ENCODE measurements at places on chromosomes 4 and X. TPM values are rescaled to one million over a fixed set of nuclear protein-coding genes. Genes with fewer than 3 reads are reported as not detected.

GRCh38 chr4:3533423-3533820 is 1.2 kb upstream of the LRPAP1 start:
- no peak for DNase-seq

DNA sequence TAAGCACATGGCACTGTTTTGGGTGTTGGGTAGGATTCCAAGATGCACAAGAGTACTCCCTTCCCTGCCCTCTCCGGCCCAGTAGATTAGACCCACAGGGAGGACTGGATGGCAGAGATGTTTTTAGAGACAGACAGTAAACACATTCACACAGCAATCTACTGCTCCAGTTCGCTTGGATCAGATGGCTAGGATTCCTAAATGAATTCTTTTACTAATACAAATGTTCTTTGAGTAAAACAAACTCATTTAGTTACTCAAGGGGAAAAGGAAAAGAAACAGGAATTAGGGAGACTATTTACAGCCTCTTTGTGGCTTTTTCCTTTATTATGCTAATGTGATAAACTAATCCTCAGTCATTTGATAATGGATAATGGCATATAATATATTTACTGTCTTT is 5.9 kb downstream of the SNX25 start:
- no peak for DNase-seq

Gene CXCL3
- total RNA-seq, result 2.7 TPM

- no peak for DNase-seq
Measured at GRCh38 chr4:176760471-176760870, 32.3 kb downstream of the VEGFC start.

Gene DGAT2L6
- total RNA-seq, result not detected

Gene MEPE
- total RNA-seq, result not detected

Gene MAGEA9
- total RNA-seq, result not detected

DNA sequence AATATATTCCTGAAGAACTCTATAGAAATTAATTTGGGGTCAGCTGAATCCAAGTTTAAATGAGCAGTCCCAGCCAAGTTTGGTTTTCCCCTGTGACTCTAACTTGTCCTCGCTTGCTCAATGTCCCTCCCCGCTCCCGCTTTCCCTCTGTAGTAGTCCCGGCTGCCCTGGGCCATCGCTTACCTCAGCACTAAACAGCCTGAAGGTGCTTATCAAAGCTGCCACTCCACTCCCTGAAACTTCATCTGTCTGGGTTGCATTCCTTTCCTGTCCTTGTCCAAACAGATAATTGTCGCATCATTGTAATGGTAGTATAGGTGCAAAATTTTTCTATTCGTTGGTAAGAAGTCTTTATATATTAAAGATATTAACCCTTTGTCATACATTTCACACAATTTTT is 12.8 kb downstream of the SLC25A43 start:
- DNase-seq, result no peak

DNA sequence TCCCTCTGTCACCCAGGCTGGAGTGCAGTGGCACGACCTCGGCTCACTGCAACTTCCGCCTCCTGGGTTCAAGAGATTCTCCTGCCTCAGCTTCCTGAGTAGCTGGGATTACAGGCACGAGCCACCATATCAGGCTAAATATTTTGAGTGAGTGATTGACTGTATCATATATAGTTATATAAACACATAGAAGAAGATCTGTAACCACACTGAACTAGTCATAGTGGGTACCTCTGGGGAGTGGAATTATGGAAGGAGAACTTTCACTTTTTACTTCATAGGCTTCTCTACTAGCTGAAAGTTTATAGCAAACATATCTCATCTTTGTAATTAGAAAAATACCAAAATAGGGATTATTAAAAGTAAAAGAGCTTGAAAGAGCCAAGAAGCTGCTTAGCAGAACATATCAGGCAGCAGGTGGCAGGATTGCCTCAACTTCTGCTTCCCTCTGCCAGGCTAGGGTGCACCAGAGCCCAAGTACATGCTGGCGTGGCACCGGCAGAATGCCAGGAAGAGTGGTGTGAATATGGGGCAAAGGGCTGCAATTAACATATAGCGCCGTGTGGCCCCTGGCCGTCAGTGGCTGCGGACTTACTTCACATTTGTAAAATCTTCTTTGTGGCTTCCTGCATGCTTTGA is 39.5 kb upstream of the CD40LG start:
- peak; percentile 3 for DNase-seq

DNA sequence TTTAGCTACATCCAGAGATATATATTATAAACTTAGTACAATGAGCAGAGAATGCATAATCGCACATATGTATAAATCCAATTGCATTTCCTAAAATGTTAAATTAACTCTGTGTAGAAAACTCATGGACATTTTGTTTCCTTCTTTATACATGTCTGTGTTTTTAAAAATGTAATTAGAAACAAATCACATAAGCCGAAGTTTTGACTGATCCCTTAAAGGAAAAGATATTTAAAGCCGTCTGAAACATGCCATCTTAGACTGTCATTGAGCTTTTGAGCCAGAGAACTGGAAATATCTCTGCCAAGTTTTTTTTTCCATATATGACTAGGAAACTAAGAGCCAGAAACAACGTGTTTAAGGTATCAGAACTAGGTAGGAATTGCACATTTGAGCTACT is 107.0 kb downstream of the ARAP2 start:
- DNase-seq, result no peak

DNA sequence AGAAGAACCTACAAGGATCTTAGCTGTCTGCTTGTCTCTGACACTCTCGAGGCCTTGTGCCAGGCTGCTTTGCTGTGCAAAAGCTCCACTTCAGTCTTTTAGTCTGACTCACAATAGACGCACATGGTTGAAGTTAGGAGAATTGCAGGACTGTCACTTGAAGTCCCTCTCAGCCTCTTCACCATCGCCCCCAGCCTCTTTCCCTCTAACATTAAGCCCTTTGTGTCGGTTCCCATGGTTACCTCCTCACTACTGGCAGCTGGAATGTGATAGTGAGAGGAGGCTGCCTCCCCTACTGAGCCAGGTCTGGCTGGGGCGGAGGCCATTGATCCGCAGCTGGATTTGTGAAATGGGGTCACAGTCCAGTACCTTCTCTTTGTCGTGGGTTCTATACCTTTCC is 201.8 kb downstream of the SOWAHB start:
- DNase-seq, result peak; percentile 35

- no peak for DNase-seq
Measured at GRCh38 chrX:154834562-154834961, at the start of gene SMIM9. Gene SMIM9 (minus strand): TSS chrX:154834662. CDS start chrX:154830856, 3,806 bp downstream.

DNA sequence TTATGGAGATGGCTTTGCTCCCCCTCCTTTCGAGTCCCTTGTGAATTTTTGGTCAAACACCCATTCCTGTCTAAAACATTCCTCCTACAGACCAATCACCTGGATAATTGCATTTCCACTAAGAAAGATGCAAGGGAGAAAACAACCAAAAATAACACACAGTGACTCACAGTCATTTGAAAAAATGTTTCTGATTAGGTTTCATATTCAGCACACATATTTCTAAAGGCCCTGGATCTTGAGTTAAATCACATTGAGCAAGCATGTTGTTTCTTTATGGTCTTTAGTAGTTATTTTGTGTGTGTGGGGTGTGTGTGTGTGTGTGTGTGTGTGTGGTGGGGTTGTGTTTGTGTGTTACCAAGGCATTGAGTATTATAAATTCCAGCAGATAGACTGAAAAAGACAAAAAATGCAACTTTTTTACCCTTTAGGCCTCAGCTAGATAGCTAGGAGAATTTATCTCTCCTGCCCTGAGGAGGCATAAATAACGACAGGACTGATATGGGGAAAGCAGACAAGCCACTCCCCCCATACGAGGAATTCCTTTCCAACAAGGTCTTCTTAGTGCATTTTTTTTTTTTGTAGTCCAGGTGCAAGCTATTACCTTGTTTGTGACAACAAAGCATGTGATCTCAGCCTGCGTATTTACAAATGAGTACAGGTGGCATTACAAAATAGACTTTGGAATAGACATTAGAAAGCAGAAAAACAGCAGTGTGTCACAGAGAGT is 265.4 kb upstream of the ADGRL3 start:
- no peak for DNase-seq

- peak; percentile 10 for DNase-seq
Measured at GRCh38 chr4:68271851-68272357, 26.4 kb upstream of the TMPRSS11B start.

Gene C4orf50
- total RNA-seq, result 0.05 TPM

Gene DHX15
- total RNA-seq, result 154 TPM

DNA sequence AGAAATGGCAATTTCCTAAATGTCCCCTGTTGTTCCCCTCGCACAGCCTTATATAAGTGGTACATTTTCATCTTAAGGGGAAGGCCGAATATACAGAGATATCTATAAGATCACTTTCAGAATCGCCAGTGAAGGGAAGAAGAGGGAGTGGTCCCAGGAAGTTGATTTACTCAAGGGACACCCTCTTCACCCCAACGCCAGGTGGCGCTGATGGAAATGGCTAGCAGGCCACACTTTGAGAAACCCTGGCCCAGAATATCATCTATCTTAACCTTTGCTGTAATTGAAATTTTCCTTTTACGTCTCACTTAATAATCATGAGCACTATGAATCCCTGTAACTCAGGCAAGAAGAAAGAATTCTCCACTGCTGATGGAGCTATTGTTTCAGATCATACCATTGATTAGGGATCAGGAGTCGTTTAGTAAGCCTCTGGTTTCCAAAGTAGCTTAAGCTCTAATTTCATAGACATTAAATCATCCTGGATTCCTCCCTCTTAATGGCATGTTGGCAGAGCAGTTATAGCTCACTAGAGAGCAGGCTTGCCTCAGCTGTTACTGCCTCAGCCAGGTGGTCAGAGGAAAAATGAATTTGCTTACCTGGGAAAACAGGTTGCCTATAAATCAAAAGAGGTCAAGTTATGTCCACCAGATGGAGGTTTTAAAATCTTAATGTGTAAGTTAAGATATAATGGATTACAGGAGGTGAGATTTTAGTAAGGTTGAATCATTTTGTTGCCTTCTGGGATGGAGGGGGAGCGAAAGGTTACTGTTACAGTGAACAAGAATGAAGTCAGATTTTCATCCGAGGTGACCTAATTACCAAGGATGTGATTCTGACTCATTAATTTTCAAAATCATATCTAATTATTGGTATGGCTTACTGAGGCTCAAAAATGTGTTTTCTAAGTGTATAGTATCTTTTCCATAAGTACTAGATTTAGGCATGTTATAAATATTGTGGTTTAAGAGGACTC is 941.2 kb upstream of the TENM3 start:
- peak; percentile 39 for DNase-seq

- no peak for DNase-seq
Measured at GRCh38 chrX:105375816-105376215, 155.3 kb upstream of the TEX13A start.

- DNase-seq, result no peak
Measured at GRCh38 chr4:168440442-168441264, 39.6 kb downstream of the DDX60L start.

Gene GPR101
- not detected for total RNA-seq

Gene DNAAF6
- 1.2 TPM for total RNA-seq

DNA sequence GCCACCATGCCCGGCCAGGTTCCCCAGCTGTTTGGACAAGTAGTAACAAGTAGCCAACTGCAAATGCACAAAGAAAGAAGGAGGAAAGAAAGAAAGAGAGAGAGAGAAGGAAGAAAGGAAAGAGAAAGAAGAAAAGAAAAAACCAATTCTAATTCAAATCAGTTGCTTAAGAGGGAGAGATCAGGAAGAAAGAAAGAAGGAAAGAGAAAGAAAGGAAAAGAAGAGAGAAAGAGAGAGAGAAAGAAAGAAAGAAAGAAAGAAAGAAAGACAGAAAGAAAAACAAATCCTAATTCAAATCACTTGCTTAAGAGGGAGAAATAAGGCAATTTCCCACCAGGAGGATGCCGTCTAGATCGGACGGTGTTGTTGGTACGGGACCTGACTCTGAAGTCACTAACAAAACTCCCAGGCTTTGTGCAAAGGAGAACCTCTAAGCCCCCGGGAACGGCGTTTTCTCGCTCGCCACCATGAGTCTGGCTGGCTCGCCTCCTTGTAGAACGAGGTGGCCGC is 95.5 kb upstream of the PPP2R3B start:
- DNase-seq, result no peak

DNA sequence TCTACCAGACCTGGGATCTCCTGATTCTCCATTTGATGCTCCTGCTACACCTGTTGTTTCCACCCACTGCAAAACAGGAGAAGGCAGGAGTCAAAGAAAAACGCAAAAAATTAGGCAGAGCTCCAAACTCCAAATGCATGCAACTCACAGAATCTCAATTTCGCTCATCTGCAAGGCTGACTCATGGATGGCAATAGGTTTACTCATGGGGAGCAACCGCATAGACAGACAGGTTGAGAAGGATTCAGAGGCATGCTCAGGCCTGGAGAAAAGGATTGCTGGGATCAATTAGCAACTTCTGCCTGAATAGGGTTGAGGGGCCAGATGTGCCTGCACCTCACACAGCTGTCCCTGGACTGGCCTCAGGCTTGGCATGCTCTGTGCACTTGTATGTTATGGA is 231.0 kb downstream of the LDB2 start:
- DNase-seq, result no peak

DNA sequence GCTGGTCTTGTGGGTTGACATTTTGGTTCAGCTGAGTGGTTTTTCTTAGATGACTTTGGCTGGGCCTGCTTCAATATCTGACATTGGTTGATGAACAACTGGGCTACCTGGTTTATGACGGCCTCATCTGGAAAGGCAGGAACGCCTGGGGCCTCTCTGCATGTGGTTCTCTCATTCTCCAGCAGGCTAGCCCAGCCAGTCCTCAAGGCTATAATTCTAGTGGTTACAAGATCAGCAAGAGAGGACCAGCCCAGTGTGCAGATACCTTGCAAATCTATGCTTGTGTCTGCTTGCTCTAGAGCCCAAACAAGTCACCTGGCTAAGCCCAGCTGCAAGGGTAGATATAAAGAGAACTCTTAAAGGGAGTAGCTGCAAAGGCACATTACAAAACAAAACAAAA is 214.2 kb upstream of the PUDP start:
- no peak for DNase-seq

Gene ASB11
- not detected for total RNA-seq

Gene GPRASP2
- total RNA-seq, result 17.3 TPM

DNA sequence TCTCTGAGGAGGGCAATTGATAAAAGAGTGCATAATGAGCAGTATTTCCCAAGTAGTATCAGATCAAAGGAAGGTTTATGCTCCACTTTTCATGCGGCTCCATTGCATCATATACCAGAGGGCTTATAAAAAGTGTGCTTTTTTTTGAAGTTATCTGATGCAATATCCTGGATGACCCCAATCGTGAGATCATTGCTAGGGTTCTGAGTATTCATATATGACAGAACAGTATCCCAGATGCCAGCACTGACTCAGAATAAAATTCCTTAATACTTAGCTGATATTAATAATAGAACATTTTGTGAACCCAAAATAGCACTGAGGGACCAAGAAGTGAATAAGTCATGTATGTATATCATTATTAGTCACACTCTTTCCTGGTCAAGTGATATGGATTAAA is 945.5 kb upstream of the AGA start:
- DNase-seq, result no peak

Gene FAM9C
- not detected for total RNA-seq

GRCh38 chr4:153452658-153453378 is 13.3 kb upstream of the TMEM131L start:
- no peak for DNase-seq

Measured in endothelial cell (in vitro differentiated cells).